Hematopoietic multipotent progenitor cell treated with erythropoietin and hydrocortisone succinate and interleukin-3 and kit ligand, for 17 days (in vitro differentiated cells): ENCODE measurements at places on chromosomes 4 and X.

GRCh38 chr4:75920327-75920726 lies 18.1 kb upstream of the PPEF2 start:
- DNase-seq, result no peak

- no peak for DNase-seq
Measured at GRCh38 chr4:159941076-159941475, 838.2 kb downstream of the RAPGEF2 start.

GRCh38 chr4:10096201-10096977 lies 20.2 kb downstream of the WDR1 start:
- peak; percentile 73 for DNase-seq

DNA sequence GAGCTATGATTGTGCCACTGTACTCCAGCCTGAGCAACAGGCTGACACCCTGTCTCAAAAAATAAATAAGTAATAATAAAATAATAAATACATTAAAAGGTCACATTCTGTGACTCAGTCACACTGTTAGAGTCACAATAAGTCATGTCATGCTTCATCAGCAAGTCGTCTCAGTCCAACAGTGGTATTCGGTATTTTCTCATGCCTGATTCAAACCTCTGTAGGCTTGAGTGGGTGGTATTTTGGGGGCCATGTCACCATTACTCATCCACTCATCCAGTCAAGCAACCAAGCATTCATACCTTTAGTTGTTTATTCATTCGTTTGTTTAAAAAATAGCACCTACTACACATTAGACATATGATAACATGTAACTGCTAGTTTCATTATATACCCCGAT lies 46.9 kb downstream of the SUPT20HL2 start:
- no peak for DNase-seq

GRCh38 chr4:2412534-2412884 lies 5.9 kb downstream of the ZFYVE28 start:
- no peak for DNase-seq
